ENCODE measurements at places on chromosomes 6 and 20. TPM values are rescaled to one million over a fixed set of nuclear protein-coding genes. Genes with fewer than 3 reads are reported as not detected.

GRCh38 chr20:32581839-32582658 is 3.1 kb downstream of the NOL4L start:
- DNase-seq, result no peak
- no peaks in the 10 kb centered on the region for H3K36me3 ChIP-seq
- no peak overlapping the region for H3K27ac ChIP-seq
- H3K4me3 ChIP-seq, result no peak overlapping the region

DNA sequence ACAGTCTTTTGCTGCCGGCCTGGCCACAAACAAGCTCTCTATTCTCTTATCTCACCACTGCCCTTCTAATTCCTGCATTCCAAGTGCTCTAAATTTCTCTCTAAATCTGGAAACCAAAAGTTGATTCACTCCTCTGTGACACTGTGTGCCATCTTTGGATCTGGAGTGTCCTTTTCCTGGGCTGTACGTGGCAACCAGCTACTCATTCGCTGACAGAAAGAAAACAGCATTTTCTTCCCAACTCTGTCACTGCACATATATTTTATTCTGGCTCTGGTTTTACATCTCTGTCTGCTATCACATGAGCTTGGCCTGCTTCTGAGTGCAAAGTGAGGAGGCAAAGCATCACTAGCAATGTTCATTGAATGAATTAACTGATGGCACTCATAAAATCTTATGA is 397.2 kb upstream of the MAP3K7 start:
- DNase-seq, result peak; percentile 2
- H3K4me1 ChIP-seq, result no peaks in the 10 kb centered on the region
- no peaks in the 10 kb centered on the region for H3K27me3 ChIP-seq
- H3K27ac ChIP-seq, result no peak overlapping the region

DNA sequence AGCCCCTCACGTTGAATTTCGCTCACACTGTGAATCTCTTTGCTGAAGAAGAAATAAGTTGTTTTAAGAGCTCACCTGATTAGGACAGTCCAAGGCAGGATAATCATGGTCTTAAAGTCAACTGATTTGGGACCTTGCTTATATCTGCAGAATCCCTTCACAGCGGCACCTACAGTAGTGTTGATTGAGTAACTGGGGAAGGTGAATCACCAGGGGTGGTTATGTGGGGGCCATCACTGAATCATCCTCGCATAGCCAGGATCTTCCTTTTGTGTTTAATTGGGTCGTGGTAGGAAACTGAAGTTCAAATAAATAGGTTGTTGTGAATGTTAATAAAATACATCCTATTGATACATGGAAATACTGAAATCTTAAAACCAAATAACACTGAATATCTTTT is 20.2 kb upstream of the MICA start:
- H3K27ac ChIP-seq, result no peak overlapping the region
- H3K36me3 ChIP-seq, result no peaks in the 10 kb centered on the region
- DNase-seq, result no peak
- H3K4me1 ChIP-seq, result no peaks in the 10 kb centered on the region

- H3K36me3 ChIP-seq, result peaks cover 32% of the 10 kb centered on the region
- no peak for DNase-seq
- H3K4me3 ChIP-seq, result no peak overlapping the region
- no peaks in the 10 kb centered on the region for H3K27me3 ChIP-seq
- H3K4me1 ChIP-seq, result peaks cover 31% of the 10 kb centered on the region
These were observed 77.1 kb downstream of the TRAM2 start for GRCh38 chr6:52499681-52500236.

GRCh38 chr20:25177890-25178321 is 17.6 kb upstream of the ENTPD6 start:
- H3K36me3 ChIP-seq, result no peaks in the 10 kb centered on the region
- peaks cover 2% of the 10 kb centered on the region for H3K27me3 ChIP-seq
- no peak overlapping the region for H3K27ac ChIP-seq
- peak; percentile 66 for DNase-seq

The BTN1A1 gene
- not detected for total RNA-seq

The UST gene
- 19.5 TPM for total RNA-seq

The C6orf58 gene
- not detected for total RNA-seq

The C20orf202 gene
- total RNA-seq, result under 0.01 TPM

The SPDEF gene
- total RNA-seq, result under 0.01 TPM

GRCh38 chr6:5125152-5126006 is 40.2 kb downstream of the PPP1R3G start:
- peak; percentile 68 for DNase-seq
- no peak overlapping the region for H3K27ac ChIP-seq
- H3K4me3 ChIP-seq, result no peak overlapping the region
- no peaks in the 10 kb centered on the region for H3K27me3 ChIP-seq
- H3K36me3 ChIP-seq, result no peaks in the 10 kb centered on the region
- H3K4me1 ChIP-seq, result peaks cover 6% of the 10 kb centered on the region

- no peak for DNase-seq
- peaks cover 6% of the 10 kb centered on the region for H3K4me1 ChIP-seq
- H3K36me3 ChIP-seq, result no peaks in the 10 kb centered on the region
- no peak overlapping the region for H3K4me3 ChIP-seq
- H3K27ac ChIP-seq, result no peak overlapping the region
These were observed 45.2 kb downstream of the CDC5L start for GRCh38 chr6:44432726-44433125.

DNA sequence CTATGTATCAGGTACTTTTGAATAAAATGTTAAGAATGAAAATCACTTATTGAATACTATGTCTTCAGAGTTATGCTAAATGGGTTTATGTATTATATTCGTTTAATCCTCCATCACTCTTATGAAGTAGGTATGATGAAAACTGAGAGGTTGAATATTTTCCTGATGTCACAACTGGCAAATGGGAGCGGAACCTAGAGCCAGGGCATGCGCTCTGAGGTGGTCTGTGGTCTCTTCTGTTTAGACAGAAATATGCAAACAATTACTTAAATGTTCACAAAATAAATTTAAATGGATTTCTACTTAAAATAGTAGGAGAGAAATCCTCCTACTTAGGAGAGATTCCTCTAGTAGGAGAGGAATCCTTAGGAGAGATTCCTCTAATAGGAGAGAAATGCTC is 21.3 kb upstream of the UTRN start:
- H3K4me3 ChIP-seq, result no peak overlapping the region
- peak; percentile 56 for DNase-seq
- no peaks in the 10 kb centered on the region for H3K27me3 ChIP-seq

- H3K4me1 ChIP-seq, result no peaks in the 10 kb centered on the region
- DNase-seq, result no peak
- no peak overlapping the region for H3K27ac ChIP-seq
- H3K4me3 ChIP-seq, result no peak overlapping the region
- H3K27me3 ChIP-seq, result no peaks in the 10 kb centered on the region
These were observed 12.7 kb downstream of the FAM217A start for GRCh38 chr6:4066029-4066755.

DNA sequence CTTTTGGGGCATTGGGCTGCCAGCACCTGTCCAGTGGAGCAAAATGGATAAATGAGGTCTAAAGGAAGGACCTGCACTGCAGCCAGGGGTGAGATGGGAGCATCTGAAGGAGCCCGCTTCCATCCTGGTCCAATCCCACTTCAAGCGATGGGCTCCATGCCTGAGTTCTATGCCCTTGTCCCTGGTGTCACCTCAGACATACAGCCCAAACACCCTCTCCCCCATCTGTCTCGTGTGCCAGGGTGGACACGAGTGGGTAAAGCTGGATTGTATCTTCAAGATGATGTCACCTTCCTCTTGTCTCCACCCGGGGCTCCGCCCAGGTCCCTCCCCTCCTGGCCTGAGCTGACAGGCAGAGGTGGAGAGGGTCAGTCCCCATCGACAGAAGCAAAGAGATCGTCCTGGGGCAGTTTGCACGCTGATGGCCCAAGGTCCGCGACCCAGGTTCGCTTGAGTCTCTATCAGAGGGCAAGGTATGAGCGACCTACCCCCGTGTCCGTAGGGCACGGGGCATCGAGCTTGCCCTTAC is 544 bp downstream of the SMIM29 start:
- peaks cover 21% of the 10 kb centered on the region for H3K4me1 ChIP-seq
- peaks cover 6% of the 10 kb centered on the region for H3K36me3 ChIP-seq
- H3K27me3 ChIP-seq, result no peaks in the 10 kb centered on the region
- DNase-seq, result peak; percentile 25
- peak overlapping the region; percentile 42 for H3K4me3 ChIP-seq
- peak overlapping the region; percentile 71 for H3K27ac ChIP-seq

DNA sequence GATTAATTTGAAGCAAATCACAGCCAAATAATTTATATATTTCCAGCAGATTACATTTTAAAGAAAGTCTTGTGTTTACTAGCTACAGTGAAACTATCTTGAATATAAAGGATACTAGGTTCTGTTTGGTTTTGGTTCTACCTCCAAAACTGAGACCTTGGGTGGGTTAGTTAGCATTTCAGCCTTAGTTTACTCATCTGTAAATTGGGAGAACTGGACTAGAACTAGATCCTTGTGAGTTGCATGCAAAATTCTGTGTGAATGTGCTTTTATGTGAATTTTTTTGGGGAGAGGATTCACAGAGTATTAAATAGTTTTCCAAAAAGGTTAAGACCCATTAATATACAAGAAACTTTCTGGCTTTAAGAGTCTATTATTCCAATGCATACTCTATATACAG is 4.1 kb downstream of the GMNN start:
- peaks cover 4% of the 10 kb centered on the region for H3K36me3 ChIP-seq
- H3K27me3 ChIP-seq, result no peaks in the 10 kb centered on the region
- no peak overlapping the region for H3K4me3 ChIP-seq
- peaks cover 9% of the 10 kb centered on the region for H3K4me1 ChIP-seq

DNA sequence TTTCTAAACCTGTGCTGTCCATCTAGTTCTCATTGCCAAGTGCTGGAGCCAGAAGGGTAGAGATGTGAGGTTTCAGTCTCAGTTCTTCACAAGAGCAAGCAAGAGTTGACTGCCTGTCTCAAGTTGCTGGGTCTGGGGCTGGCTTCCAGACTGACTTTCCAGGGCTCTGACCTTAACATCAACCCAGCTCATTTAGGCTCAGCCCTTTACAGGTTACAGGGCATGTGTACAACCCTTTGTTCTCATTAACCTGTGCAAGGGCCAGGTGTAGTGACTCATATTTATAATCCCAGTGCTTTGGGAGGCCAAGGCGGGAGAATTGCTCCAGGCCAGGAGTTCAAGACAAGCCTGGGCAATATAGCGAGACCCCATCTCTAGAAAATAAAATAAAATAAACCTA is 30.6 kb downstream of the FITM2 start:
- DNase-seq, result no peak
- no peak overlapping the region for H3K27ac ChIP-seq
- no peak overlapping the region for H3K4me3 ChIP-seq
- H3K27me3 ChIP-seq, result no peaks in the 10 kb centered on the region
- H3K36me3 ChIP-seq, result no peaks in the 10 kb centered on the region

DNA sequence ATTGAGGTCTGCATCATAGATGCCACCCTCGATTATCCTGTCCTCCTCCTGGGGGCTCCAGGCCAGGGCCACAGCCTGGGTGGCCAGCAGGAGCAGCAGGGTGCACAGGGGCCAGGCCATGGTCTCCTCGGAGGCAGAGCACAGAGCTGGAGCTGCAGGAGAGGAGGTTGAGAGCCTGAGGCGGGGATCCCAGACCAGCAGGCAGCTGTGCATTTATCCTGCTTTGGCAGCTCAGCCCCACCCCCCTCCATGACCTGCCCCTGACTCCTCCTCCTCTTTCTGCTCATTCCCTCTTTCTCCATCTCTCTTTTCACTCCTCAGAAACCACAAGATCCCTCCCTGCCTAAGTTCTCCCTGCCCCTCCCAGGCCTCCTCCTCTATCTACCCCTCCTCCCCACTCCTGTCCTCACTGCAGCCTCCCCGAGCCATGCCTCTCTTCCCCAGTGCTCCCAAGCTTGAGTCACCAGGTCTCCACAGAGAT is at the start of gene CST2:
Gene CST2 (minus strand): TSS at position 189 of the 481 bp plus-strand sequence. CDS start 69 bp downstream, at position 120.
- H3K36me3 ChIP-seq, result no peaks in the 10 kb centered on the region
- DNase-seq, result no peak
- H3K4me1 ChIP-seq, result peaks cover 3% of the 10 kb centered on the region
- no peak within 1 kb of the TSS for H3K4me3 ChIP-seq
- no peak within 1 kb of the TSS for H3K27ac ChIP-seq

DNA sequence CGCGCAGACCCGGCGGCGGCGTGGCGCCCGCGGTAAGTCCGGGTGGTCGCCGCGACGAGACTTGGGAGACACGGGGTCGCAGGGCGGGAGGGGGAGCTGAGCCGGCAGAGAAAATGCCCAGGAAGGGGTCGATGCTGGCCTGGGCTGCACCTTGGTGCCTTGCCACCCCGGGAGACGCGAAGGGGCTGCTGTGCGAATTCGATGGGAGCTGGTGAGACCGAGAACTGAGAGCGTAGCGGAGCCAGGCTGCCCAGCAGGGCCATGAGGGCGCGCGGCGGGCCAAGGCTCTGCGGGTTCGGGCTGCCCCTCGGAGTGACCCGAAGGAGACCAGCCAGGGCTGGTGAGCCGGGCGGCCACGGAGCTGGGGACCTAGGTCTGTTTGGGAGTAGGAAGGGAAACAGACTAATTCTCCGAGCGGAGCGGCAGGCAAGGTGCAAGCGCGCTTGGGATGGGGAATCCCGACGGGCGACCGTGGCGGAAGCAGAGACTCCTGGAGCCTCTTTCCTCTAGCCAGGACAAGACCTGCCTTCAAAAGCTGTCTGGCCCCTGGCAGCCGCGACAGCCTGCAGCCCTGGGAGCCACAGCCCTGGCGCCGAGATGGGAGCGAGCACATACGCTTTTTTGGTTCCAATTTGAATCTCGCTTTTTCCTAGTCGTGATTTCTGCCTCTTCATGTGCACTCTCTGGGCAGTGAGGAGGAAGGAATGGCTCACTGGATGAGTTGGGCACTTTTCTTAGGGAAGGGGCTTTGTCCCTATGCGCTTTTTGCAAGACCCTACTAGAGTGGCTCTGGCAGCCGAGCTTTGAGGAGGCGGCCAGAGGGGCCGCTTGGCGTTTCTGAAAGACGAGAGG is 691 bp downstream of the SYNDIG1 start:
- no peak overlapping the region for H3K27ac ChIP-seq
- H3K27me3 ChIP-seq, result peaks cover 33% of the 10 kb centered on the region
- peak; percentile 14 for DNase-seq
- H3K4me3 ChIP-seq, result no peak overlapping the region

DNA sequence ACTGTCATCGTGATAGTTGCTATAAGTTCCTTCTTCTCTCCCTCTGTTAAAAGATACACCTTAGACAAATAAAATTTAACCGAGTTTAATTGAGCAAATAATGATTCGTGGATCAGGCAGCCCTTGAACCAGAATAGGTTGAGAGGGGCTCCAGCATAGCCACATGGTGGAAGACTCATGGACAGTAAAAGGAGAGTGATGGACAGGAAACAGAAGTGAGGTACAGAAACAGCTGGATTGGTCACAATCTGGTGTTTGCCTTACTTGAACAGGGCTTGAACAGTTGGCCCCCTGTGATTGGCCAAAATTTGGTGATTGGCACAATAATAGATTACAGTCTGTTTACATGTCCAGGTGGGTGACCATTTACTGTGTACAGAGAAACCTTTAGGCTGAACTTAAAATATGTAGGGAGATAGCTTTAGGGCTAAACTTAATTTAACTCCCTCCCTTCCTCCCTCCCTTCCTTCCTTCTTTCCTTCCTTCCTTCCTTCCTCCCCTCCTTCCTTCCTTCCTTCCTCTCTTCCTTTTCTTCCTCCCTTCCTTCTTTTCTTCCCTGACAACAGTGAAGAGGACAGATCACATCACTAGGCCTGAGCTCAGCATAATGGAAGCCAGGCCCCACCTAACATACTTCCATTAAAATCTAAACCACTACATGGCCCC is 531.8 kb upstream of the JARID2 start:
- H3K4me3 ChIP-seq, result no peak overlapping the region
- H3K27ac ChIP-seq, result no peak overlapping the region
- peaks cover 11% of the 10 kb centered on the region for H3K4me1 ChIP-seq
- H3K27me3 ChIP-seq, result no peaks in the 10 kb centered on the region

All from fibroblast of lung (primary cell).